Spleen (tissue), 13 donors: ENCODE measurements at places on chromosomes 11 and 22.

GRCh38 chr11:73944901-73945300 is 5.9 kb upstream of the DNAJB13 start:
- DNase-seq: no peak
- H3K36me3 ChIP-seq: no peaks in the 10 kb centered on the region
- no peak overlapping the region for H3K27ac ChIP-seq
- no peaks in the 10 kb centered on the region for H3K27me3 ChIP-seq
- no peaks in the 10 kb centered on the region for H3K4me1 ChIP-seq

DNA sequence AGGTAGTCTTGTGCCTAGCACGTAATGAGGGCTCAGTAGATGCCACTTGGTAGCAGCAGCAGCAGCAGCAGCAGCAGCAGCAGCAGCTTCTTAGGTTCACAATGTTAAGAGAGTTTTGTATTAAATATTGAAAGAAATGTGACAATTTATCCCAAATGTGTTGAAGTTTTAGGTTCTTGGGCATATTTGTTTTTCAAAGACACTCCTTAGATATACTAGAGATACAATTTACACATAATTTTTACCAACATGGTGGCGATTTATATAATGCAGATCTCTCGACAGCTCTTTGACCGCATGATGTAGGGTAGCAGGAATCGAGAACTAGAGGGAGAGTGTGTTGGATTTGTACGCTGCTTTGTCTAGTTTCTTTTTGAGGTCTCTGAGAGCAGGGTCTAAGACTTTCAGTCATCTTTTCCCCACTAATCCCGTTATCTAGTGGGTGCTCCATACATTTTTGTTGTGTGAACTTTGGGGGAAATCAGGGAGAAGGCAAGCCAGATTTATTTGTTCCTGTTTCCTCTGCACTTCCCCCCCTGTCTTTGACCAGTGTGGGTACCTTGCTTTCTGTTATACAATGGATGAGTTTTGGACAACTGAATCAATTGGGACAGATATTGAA is 1.4 kb downstream of the FDX1 start:
- peak overlapping the region; percentile 92 for H3K27ac ChIP-seq
- H3K4me1 ChIP-seq: peaks cover 23% of the 10 kb centered on the region
- H3K36me3 ChIP-seq: no peaks in the 10 kb centered on the region
- no peak for DNase-seq
- H3K27me3 ChIP-seq: no peaks in the 10 kb centered on the region

DNA sequence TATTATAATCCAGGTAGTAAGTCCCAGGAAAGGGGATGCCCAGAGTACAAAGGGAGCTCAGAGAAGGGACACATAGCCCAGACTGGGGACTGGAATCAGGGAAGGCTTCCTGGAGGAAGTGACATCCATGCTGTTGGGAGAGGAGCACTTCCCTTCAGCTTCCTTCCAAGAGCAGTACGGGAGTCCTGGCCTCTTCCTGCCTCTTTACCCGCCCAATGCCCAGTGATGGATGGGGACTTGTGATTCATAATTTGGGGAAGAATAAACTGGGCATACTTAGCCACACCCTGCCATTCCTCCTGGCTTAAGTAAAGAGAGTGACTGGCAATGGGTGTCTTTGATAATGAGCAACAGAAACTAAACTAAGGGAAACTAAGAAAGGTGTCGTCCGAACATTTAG is 11.5 kb downstream of the C11orf91 start:
- H3K36me3 ChIP-seq: no peaks in the 10 kb centered on the region
- peaks cover 9% of the 10 kb centered on the region for H3K4me1 ChIP-seq
- H3K27me3 ChIP-seq: no peaks in the 10 kb centered on the region
- H3K4me3 ChIP-seq: no peak overlapping the region
- no peak for DNase-seq

- no peak overlapping the region for H3K4me3 ChIP-seq
- DNase-seq: peak; percentile 76
- H3K4me1 ChIP-seq: peaks cover 5% of the 10 kb centered on the region
- H3K27me3 ChIP-seq: no peaks in the 10 kb centered on the region
- H3K27ac ChIP-seq: peak overlapping the region; percentile 58
These were observed 27.5 kb downstream of the TOLLIP start for GRCh38 chr11:1281974-1282365.

DNA sequence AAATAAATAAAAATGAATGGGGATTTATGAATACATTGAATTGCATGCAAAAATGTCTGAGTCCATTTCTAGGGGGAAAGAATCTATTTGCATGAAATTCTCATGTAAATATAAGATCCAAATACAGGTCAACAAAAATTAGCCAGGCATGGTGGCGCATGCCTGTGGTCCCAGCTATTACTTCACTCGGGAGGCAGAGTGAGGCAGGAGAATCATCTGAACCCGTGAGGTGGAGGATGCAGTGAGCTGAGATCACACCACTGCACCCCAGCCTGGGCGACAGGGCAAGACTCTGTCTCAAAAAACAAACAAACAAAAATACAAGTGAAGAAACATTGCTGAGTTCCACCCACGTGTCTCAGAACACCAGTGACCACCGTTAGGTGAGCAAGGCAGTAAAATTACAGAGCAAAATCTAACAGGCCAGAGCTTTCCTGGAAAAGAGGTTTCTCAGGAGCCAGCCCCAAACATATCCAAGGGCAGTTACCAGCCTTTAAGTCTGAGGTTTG is 17.3 kb downstream of the PACSIN2 start:
- peaks cover 40% of the 10 kb centered on the region for H3K4me1 ChIP-seq
- no peak overlapping the region for H3K27ac ChIP-seq
- H3K27me3 ChIP-seq: no peaks in the 10 kb centered on the region
- no peak for DNase-seq

GRCh38 chr22:47748271-47748670 is 985.8 kb downstream of the TBC1D22A start:
- no peak overlapping the region for H3K27ac ChIP-seq
- H3K4me1 ChIP-seq: no peaks in the 10 kb centered on the region
- peaks cover 19% of the 10 kb centered on the region for H3K27me3 ChIP-seq
- H3K36me3 ChIP-seq: no peaks in the 10 kb centered on the region
- no peak overlapping the region for H3K4me3 ChIP-seq
- no peak for DNase-seq

DNA sequence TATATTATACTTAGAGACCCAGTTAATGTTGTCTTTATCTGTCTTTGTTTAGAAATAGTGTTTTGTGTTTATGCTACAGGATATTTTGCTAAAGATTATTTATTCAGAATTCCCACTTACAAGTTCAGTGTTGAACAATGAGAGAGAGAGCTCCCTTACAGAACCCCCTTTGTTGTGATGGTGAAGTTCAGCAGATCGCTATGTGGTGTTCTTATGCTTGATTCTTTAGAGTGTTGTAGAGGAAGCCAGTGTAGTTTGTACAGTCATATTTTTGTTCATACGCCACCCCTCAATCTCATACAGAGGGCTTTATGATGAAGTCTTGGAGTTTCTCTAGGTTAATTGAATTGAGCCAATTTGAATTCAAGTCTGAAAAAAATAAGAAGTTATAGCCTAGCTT is 150.2 kb downstream of the TMEM135 start:
- H3K36me3 ChIP-seq: no peaks in the 10 kb centered on the region
- H3K27me3 ChIP-seq: no peaks in the 10 kb centered on the region
- no peak for DNase-seq
- no peak overlapping the region for H3K27ac ChIP-seq
- H3K4me1 ChIP-seq: no peaks in the 10 kb centered on the region
- no peak overlapping the region for H3K4me3 ChIP-seq

DNA sequence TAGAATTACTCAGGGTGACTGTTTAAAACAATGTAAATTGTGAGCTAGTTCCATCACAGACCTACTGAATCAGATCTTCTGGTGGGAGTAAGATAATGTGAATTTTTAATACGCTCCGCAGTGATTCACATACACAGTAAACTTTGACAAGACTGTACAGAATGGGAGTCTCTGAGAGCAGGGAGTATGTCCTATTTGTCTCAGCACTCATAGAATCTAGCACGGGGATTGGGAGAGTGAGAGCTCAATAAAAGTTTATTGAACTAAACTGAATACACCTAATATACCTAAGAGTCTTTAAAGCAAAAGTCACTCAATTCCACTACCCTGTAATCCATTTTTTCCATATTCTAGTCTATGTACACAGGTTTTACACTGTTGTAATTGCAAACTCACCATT is 11.2 kb upstream of the GAB2 start:
- H3K27ac ChIP-seq: peak overlapping the region; percentile 88
- peak overlapping the region; percentile 53 for H3K4me3 ChIP-seq
- H3K36me3 ChIP-seq: no peaks in the 10 kb centered on the region
- H3K4me1 ChIP-seq: peaks cover 78% of the 10 kb centered on the region
- H3K27me3 ChIP-seq: no peaks in the 10 kb centered on the region
- no peak for DNase-seq

GRCh38 chr11:113234888-113235287 is 79.5 kb upstream of the TTC12 start:
- H3K4me1 ChIP-seq: no peaks in the 10 kb centered on the region
- H3K27ac ChIP-seq: no peak overlapping the region
- H3K4me3 ChIP-seq: no peak overlapping the region
- DNase-seq: no peak
- H3K27me3 ChIP-seq: no peaks in the 10 kb centered on the region
- no peaks in the 10 kb centered on the region for H3K36me3 ChIP-seq

DNA sequence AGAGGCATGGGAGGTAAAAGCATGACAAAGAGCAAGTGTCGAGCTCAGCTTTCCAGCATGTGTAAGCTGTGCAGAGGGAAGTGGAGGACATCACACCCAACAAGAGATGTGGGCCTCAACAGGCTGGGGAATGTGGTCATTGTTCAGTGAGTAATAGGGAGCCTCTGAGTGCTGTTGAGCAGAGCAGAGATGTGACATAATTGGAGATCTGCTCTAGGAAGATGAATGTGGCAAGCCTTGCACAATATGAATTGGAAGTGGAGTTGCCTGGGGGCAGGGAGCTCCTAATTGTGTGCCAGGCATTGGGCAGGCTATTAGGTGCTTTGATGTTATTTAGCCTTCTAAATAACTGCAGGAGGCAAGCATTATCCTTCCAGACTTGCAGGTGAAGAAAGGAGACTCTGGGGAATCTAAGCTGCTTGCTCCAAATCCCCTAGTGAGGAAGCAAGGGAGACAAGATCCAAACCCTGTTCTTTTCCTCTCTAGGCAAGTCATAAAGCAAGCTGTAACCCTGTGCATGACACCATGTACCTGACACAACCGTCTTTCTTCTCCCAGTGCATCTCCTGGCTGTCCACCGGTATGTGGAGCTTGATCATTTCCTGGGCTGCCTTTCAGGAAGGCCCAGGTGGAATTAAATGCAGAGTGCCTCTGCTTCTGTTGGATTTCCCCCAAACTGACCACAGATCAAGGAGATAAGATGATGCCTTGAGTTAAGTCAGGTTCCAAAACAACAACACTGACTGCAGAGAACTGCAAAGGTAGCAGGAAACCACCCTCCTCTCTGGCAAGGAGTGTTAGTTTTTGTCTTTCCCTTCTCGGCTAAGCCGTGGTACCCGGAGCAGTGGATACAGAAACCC is 221.4 kb downstream of the TENM4 start:
- H3K36me3 ChIP-seq: no peaks in the 10 kb centered on the region
- H3K4me3 ChIP-seq: no peak overlapping the region
- no peaks in the 10 kb centered on the region for H3K27me3 ChIP-seq
- DNase-seq: no peak
- H3K4me1 ChIP-seq: no peaks in the 10 kb centered on the region
- H3K27ac ChIP-seq: no peak overlapping the region

DNA sequence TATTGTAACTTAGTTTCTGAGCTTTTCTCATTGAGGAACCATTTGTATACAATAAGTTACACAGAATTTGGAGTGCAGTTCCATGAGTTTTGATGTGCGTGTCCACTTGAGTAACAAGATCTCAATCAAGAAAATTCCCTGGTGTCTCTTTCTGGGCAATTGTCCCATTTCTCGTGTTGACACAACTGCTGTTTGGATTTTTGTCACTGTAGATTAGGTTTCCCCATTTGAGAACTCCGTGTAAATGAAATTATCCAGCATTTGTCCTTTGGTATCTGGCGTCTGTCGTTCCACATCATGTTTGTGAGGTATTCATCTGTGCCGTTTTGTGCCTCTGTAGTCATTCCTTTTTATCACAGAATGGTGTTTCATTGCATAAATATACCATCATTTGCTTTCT is 547.0 kb downstream of the TBC1D22A start:
- no peak overlapping the region for H3K27ac ChIP-seq
- H3K4me1 ChIP-seq: no peaks in the 10 kb centered on the region
- no peak for DNase-seq

DNA sequence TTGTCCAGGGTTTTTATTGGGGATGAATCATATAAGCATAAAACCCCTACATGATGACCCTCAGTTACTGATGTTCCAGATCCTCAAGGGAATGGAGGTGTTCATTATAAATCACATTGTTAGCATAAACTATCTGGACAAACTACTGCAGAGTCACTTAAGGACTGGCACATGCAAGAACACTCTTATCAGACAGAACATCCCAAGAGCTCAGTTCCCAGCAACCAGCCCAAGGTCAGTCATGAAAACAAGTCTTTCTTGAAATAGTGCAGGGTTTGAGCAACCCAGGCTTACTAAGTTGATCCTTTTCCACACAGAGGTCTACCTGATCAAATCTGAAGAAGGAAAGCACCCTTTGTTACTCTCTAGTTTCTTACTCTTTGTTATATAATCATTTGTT is 13.5 kb upstream of the PTS start:
- H3K27ac ChIP-seq: no peak overlapping the region
- no peaks in the 10 kb centered on the region for H3K27me3 ChIP-seq
- H3K36me3 ChIP-seq: no peaks in the 10 kb centered on the region
- H3K4me3 ChIP-seq: no peak overlapping the region
